CMK (cell line): ENCODE measurements at places on chromosomes 5 and 9.

- no peak for DNase-seq
These were observed 142.8 kb downstream of the ENC1 start for GRCh38 chr5:74497706-74498105.

DNA sequence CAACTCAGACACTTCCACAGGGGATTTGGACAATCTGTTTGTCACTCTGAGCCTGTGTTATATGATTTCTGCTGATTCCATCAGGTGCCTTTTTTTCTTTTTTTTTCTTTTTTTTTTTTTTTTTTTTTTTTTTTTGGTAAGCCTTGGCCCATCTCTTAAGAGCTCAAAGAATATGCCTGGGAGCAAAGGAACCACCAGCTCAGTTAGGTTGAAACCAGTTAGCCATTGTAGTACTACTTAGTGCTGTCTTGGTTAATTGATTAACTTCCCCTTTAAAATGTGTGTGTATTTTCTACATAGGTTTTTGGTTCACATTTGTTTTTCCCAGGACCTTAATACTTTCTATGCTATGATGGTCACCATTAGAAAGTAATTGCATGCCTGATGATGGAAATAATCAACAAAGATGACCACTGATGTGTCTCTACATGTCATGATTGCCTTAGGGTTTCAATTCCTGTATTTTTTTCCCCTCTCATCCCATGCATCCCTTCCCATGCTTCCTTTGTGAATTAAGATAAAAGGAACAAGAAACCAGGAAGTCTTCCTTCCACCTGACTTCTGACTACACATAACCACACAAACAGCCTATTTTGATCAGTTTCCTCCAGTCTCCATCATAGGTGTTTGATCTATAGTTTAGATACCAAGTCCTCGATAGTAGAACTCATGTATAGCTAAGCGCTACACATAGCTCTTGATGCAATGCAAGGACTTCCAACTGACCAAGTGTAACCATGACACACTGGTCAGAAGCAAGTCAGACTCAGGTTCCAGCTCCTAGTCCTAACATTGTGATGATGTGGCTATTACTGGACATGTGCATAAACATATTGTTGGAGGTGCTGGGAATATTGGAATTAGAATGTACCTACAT is 306.1 kb downstream of the EFNA5 start:
- no peak for DNase-seq

- DNase-seq: no peak
These were observed 145.7 kb upstream of the DAB2 start for GRCh38 chr5:39570403-39571027.

GRCh38 chr5:173789031-173789920 is 98.9 kb upstream of the CPEB4 start:
- DNase-seq: no peak

DNA sequence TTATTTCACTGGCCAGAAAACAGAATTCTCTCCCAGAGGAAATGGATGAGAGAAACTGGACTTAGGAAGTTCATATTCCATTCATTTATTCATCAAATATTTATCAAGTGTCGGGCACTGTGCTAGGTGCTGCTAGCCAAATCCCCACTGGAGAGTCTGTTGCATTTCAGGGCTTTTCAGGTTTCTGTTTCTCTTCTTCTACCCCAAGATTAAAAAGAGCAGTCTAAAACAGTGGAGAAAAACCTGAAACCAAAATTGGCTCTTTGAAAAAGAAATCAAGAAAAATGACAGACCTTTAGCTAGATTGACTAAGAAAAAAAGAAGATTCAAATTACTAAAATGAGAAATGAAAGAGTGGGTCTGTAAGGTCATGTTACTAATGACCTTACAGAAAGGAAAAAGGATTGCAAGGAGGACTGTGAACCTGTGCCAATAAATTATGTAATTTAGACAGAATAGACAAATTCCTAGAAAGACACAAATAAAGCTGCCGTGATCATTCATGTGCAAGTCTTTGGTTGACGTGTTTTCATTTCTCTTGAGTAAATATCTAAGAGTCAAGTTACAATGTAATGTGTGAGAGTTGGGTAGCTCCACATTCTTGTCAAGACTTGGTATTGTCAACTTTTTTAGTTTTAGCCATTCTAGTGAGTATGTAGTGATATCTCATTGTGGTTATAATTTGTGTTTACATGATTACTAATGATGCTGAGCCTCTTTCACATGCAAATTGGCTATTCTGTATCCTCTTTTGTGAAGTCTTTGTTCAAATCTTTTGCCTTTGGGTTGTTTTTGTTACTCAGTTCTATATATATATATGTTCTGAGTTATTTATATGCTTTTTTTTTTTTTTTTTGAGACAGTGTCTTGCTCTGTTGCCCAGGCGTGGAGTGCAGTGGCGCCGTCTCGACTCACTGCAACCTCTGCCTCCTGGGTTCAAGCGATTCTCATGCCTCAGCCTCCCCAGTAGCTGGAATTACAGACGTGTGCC is 23.7 kb downstream of the SNX30 start:
- DNase-seq: no peak

DNA sequence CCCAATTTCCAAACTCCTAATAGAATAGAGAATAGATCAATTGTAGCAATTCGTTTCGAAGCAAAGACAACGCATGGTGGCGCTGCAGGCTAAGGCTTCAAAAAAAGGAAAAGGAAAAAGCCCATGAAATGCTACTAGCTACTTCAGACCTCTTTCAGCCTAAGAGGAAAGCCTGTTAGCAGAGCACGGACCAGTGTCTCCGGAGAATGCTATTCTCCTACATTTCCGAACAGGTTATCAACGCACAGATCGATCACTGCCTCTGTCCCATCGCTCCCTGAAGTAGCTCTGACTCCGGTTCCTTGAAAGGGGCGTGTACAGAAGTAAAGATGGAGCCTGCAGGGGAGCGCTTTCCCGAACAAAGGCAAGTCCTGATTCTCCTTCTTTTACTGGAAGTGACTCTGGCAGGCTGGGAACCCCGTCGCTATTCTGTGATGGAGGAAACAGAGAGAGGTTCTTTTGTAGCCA is at the start of gene PCDHB15:
TSS of gene PCDHB15 (plus strand) at position 146 of the 468 bp plus-strand sequence. CDS start at position 330, 184 bp downstream.
- DNase-seq: no peak

DNA sequence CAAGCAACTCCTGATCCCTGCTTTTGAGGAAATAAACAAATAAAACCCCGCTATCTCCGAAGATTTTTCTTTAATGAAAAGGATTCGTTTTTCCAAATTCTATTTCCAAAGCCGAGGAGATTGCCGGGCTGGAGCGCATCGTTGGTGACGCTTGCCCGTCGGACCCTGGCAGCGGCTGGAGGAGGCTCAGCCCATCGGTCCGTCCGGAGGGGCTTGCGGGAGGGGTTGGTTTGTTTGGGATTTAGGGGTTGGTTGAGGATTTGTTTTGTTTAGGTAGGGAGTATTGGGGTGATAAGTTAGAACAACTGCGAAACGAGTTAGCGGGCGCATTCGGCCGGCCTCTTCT is 20.8 kb downstream of the URM1 start:
- DNase-seq: no peak

DNA sequence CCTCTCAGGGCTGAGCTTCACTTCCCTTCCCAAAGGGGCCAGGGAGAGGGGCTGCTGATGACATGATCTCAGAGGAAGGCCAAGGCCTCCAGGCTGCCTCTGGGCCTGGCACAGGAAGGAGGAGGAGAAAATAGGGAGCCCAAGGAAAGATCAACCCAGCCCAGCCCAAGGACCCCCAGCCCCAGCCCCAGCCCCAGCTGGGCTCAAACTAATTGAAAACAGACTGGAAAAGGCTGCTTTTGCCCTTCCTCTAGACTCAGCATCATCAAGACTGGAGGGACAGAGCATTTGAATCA is 18.3 kb upstream of the KCNIP1 start:
- DNase-seq: no peak
